ENCODE measurements at places on chromosomes 2 and 18.

DNA sequence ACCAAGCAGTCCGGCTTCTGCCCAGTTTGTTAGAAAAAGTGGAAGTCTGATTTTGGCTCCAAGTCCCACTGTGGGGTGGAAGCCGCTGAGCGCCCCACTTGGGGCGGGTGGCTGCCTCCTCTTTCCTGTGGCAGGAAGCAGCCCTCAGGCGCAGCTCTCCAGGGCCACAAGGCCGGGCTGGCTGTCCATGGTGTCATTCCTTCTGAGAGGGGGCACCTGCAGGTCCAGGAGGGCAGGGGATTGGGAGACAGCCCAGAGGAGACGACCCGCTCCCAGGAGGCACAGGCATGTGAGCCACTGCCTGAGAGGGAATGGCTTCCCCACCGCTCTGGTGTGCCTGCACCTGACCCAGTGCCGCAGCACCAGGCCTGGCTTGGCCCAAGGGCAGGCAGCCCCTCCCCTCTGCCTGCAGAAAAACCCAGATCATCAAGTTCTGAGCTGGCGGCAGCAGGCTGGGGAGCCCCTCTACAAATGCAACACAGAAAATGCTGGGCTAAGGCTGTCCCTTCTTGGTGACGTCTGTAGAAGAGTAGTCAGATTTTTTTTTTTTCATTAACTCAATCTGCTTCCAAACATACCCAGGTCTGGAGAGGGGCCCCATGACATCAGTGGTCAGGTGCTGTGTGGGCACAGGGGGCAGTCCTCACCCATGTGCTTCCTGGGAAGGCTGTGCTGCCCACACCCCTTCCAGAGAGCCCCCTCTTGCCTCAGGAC is 38.4 kb downstream of the HS6ST1 start:
- DNase-seq, result peak; percentile 0

GRCh38 chr2:28527196-28527595 is 31.3 kb downstream of the PLB1 start:
- no peak for DNase-seq

DNA sequence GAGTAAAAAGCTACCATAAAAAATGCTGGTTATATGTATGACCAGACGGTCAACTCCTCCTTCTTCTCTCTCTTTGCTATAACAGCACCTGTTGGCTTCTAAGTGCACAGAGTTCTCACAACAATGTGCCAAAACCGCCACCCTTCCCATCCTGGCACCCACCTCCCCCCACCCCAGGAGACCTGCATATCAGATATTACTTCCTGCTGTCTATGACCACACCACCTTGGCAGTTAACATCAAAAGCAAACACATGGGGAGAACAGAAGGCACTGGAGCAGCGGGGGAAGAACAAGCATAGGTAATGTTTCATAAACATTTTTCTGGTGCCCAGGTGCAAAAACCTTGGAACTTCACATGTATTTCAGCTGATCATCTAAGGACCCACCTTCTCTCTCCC is 15.5 kb downstream of the SPRED2 start:
- no peak for DNase-seq

- DNase-seq, result peak; percentile 5
Observed at GRCh38 chr2:181457741-181458425, 697 bp downstream of the ITGA4 start.

DNA sequence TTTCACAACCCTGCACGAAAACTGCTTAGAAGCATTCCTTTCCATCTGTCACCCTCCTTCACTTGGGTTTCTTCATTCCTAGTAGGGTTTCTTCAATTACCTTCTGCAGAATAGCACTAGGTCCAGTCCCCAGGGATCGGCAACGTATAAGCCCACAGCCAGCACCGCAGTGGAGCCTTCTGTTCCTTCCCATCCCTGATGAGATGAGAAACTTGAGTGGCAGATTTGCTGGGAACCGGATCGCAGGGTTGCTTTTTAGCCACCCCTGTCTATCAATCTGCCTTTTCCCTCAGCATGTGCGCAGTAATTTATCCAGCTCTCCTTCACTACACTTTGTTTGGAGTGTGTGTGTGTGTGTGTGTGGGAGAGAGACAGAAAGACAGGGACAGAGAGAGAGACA is 94.2 kb downstream of the CD8B2 start:
- DNase-seq, result no peak

DNA sequence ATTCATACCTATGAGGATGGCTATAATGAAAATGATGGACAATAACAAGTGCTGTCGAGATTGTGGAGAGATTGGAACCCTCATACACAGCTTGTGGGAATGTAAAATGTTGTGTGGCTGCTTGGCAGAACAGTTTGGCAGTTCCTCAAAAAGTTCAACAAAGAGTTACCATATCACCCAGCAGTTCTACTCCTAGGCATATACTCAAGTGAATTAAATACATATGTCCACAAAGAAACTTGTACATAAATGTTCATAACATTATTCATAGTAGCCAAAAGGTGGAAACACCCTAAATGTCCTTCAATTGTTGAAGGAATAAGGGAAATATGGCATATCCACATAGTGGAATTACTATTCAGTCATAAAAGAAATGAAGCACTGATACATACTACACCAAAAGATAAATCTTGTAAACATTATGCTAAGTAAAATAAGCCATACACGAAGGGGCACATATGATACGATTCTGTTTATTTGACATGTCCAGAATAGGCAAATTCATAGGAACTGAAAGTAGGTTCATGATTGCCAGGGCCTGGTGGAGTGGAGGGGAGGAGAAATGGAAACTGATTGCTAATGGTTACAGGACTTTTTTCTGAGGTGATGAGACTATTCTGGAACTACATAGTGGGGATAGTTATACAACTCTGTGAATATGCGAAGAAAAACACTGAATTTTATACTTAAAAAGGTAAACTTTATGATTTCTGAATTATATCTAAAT is 92.1 kb downstream of the ADAM23 start:
- no peak for DNase-seq

- DNase-seq, result peak; percentile 61
Observed at GRCh38 chr2:127134833-127135830, 28.2 kb upstream of the BIN1 start.

DNA sequence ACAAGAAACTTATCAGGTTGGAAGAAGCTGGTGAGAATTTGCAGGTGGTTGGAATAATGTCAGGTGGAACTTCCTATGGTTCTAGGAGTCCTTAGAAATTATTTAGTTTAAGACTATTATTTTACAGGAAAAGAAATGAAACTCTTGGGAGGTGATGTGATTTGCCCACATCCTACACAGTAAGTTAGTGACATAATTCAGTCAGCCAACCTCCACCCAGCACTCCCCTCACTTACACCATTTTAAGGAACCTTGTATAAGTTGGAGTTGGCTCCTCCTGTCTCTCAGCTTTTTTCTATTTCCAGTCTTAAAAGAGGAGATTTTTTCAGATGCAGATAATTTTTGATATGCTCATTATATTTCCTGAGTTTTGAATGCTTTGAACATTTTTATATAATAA is 86.4 kb downstream of the SKA1 start:
- no peak for DNase-seq

DNA sequence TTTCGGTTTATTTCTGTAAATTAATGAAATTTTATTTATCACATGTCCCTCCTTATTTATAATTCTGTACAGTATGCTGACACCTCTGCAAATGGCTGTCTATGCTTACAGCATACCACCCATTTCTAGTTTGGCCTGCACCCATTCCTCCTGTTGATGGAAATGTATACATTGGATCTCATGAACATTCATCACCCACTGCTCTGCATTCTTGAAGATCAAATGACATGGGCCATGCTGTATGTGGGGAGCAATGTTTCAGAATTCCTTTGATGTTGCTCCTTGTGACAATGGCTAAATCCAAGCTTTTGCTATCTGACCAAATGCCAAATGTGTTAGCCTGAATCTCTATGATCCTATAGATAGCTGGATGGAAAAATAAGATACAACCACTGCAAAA is 55.3 kb upstream of the ITGB6 start:
- no peak for DNase-seq

- DNase-seq, result no peak
Observed at GRCh38 chr2:168541858-168542257, 85.8 kb downstream of the CERS6 start.

GRCh38 chr2:204219196-204219595 is 282.6 kb downstream of the ICOS start:
- no peak for DNase-seq

- no peak for DNase-seq
Observed at GRCh38 chr2:102788216-102788884, 26.5 kb downstream of the TMEM182 start.

DNA sequence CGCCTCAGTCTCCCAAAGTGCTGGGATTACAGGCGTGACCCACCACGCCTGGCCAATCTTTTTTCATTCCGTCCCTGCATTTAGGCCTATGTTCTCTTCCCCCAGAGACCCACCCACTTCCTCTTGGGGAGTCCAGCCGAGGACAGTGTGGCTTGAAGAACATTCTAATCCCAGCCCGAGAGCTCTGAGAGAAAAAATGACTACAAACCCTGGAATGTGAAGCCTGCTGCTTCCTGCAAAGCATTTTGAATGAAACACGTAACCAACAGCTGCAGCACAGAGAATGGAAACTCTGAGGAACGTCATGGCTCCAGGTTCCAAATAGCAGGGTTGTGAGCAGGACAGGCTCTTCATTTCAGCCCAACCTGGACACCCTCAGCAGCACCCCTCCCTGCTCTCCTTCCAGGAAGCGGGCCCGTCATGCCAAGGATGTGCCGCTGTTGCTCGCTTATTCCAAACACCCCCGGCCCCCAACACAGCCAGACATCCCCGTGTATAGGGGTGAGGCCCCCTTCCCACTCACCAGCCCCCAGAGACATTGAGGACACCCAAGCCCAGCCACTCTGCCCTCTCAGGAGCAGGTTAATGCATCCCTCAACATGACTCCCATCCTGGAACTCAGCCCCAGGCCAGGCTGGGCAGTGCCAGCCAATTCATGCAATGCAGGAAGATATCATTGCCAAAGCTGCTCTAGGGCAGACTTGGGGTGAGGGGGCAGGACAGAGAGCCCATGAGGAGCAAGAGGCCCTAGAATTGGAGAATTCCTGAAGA is 139.8 kb downstream of the ZFP36L2 start:
- no peak for DNase-seq

DNA sequence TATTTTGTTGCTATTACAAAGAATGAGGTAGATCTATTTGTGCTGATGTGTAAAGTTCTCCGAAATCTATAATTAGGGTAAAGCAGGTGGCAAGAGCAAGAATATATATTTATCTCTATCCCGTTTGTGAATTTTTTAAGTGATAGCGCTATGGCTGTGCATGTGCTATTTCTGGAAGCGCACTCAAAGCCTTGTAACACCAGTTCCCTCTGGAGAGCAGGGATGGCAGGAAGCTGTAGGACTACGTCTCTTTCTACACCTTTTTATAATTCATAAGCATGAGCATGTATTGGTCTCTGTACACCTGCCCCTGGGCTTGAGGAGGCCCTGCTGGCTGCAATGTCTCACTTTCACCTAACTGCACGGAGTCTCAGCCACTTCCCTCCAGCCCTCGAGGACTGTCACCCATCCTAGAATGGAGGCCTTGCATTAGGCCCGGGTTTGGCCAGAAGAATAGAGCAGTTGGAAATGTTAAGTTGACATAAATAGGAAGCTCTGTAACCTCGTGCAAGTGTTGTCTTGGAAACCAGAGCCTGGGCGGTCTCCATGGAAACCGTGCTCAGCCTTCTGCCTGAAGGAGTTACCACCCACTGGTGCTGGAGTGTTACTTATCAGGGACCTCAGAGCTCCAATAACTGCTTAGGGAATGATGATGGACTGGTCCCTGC is 20.9 kb downstream of the ITM2C start:
- peak; percentile 68 for DNase-seq

- no peak for DNase-seq
Observed at GRCh38 chr2:106963156-106963555, 77.2 kb upstream of the ST6GAL2 start.

- no peak for DNase-seq
Observed at GRCh38 chr18:61340148-61340547, 6.9 kb downstream of the CDH20 start.

GRCh38 chr2:153819501-153819900 is 52.2 kb upstream of the GALNT13 start:
- DNase-seq, result no peak

DNA sequence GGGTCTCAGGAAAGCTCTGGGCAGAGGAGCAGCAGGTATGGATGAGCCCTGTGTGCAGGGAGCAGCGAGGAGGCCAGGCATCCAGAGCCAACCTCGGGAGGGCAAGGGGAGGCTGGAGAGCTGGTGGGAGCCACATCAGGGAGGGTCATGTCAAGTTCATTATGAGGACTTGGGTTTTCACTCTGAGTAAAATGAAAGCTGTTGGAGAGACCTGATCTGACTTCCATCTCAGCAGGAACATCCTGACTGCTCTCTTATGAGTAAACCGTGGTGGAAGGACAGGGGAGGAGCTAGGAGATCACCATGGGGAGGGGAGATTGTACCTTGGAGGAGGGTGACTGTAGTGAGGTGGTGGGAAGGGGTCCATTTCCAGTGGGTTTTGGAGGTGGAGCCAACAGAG is 209.8 kb downstream of the LDLRAD4 start:
- no peak for DNase-seq

GRCh38 chr2:69789175-69789721 is 40.2 kb upstream of the GMCL1 start:
- no peak for DNase-seq

DNA sequence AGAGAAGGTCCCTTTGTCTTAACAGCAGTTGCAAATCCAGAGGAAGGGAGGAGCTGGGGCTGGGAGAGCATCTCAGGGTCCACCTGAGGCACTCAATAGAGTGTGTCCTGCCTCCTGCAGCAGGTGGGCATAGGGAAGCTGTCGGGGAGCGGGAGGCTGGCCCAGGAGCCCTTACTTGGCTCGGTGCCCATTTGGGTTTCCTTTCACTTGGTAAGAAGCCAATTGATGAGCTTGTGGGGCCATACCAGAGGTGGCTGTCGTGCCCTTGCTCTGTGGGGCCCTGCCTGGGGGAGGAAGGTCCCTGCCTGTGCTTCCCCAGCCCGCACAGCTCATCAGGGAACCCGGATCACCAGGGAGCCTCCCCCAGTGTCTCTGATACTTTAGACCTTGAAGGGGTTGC is 229.7 kb downstream of the DYSF start:
- no peak for DNase-seq

GRCh38 chr2:39380525-39381150 is 56.4 kb downstream of the MAP4K3 start:
- DNase-seq, result no peak

- no peak for DNase-seq
Observed at GRCh38 chr18:57423821-57424220, 11.4 kb upstream of the ONECUT2 start.

- DNase-seq, result no peak
Observed at GRCh38 chr2:188659656-188660406, 314.3 kb upstream of the COL3A1 start.

DNA sequence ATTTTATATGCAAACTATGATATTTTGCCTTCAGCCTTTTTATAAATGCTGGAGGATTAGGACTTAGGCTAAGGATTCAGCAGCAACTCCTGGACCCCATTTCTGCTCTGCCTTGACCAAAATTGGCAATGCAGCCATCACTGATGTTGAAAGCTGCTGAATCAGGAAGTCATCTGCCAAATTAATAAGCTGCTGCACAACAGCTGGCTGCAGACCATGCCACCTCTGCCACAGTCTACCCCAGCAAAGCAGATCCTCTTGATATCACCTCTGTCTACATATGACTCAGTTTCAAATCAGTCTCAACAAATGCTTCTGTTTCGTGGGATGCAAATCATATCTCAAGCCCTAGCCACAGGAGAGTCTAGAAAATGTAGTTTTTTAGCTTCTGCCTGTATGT is 7.1 kb upstream of the SOS1 start:
- DNase-seq, result peak; percentile 54
